ENCODE measurements at places on chromosomes 7 and 10.
A peak's percentile ranks its signal among the peaks of the same experiment; 100 is the strongest.

DNA sequence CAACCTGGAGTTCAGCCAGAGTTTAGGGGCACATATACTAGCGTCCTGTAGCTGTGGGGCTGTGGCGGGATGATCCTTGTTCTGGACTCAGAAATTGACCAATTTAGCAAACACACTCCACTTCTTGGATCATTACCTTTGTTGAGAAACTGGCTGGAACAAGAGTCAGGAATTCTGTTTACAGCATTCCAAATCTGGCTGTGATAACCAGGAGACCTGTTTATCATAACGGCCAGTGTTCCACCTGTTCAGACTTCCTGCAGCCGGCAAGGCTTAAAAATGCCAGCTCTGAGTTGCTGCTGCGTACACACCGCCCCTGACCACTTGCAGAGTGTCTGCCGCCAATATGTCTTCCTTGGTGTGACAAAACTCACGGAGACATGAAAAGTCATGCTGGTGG lies 64.8 kb downstream of the ARMC3 start:
- no peak for DNase-seq

GRCh38 chr10:34177445-34177844 lies 637.7 kb downstream of the PARD3 start:
- peak; percentile 17 for DNase-seq

DNA sequence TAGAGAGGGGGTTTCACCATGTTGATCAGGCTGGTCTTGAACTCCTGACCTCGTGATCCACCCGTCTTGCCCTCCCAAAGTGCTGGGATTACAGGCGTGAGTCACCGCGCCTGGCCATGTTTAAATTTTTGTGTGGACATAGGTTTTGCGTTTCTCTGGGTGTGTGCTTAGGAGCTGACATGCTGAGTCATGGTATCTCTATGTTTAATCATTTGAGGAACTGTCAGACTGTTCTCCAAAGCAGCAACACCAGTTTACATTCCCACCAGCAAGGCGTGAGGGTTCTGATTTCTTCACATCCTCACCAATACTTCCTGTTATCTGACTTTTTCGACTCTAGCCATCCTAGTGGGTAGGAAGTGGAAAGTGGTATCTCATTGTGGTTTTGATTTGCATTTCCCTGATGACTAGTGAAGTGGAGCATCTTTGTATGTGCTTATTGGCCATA lies 153.7 kb downstream of the DNAJB6 start:
- no peak for DNase-seq

DNA sequence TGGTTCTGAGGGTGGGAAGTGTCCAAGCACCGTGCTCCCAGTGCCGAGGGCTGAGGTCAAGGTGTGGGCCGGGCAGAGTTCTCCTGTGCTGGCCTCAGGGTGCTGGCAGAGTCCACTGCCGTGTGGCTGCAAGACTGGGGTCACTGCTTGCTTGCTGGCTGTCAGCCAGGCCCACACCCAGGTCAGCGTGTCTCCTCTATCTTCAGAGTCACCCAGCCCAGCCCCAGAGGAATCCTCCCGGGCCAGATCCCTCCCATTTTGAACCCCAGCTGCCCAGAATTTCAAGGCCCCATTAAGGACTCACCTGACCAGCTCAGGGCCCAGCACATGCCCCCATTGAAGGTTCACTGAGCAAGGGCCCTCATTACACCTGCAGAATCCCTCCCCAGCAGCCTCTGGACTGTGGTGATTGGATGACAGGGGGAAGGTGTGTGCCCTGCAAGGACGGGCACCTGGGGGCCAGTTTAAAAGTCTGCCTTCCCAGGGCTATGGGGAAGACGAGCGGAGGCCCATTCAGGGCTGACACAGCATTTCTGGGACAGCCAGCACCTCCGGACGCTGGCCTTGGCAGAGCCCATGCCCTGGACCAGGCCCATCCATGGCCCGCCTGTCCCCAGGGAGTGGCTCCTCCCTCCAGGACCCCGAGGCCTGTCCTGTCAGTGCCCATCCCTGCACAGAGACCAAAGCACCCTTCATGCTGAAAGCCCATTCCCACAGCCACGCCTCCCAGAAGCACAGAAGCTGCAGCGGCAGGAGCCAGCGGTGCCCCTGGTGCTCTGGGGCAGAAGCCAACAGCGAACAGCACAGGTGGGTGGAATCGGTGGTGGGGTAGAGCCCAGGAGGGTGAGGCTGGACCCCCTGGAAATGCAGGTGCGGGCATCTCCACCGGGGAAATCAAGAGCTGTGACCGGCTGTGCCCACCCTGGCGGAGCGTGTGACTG lies 45.1 kb upstream of the PPP2R2D start:
- DNase-seq: no peak

DNA sequence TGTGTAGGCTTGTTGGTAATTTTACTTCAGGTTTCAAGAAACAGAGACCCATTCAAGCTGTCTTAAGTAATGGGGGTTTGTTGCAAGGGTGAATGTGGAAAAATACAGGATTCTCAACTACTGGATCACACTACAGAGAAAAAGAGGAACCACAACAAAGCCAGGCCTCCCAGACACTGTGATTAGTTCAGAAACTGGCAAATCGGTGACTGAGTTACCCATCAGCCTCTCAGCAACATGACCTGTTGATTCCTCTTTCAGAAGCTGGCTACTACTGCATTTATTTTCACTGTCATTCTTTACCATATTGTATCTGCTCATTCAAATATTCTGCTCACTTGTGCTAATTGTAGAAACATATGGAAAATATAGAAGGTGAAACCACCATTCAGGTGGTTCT lies 16.0 kb downstream of the CCDC71L start:
- DNase-seq: no peak

- DNase-seq: no peak
Measured at GRCh38 chr7:17506596-17506995, 208.1 kb downstream of the AHR start.

DNA sequence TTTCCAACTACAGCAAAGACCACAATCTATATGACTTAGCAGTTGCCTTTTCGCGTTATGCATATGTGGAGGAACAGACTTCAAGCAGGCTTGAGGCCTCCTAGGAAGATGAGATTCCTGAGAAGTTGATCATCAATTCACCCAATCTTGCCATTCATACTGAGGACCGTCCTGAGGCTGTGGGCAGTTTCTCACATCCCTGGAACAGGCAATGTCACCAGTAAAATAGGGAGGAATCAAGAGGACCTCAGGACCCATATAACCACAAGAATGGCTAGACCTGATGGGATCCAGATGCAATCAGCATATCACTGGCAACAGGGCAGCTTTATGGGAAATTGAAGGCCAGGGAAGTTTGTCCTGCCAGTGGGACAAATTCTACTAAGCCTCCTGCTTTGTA lies 17.3 kb downstream of the KDM7A start:
- DNase-seq: no peak

DNA sequence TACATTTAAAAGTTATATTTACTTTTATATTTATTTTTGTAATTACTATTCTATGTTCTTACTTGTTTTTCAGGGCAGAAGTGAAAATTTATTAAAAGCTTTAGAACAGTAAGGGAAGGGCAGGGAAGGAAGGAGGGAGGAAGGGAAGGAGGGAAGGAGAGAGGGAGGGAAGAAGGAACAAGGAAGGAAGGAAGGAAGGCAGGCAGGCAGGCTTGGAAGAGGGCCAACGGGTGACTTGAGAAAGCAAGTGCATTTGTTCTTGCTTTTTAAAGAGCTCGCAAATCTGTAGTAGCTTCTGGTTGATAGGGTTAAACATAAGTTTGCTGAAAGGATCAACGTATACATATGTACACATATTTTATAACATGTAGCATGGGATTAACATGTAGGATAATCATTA lies 725.3 kb upstream of the FZD8 start:
- DNase-seq: no peak

DNA sequence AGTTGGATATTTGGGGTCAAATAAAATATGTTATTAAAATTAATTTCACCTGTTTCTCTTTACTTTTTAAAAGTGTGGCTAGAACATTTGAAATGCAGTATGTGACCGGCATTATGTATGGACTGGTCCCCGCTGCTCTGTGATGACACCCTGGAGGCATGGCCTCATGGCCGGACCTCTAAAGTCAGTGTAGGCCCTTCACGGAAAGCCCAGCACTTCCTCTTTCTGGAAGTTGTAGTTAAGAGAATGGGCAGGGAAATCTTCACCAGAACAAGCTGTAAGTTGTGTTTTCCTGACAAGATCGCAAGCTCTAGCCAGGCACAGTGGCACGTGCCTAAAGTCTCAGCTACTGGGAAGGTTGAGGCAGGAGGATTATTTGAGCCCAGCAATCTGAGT lies 38.3 kb upstream of the SRGN start:
- DNase-seq: no peak
